ENCODE measurements at places on chromosomes 5 and 9.

GRCh38 chr5:71587766-71588532 is 809 bp downstream of the MCCC2 start:
- DNase-seq: no peak

GRCh38 chr9:127264462-127265219 is at the start of gene GARNL3:
Gene GARNL3 (plus strand): TSS chr9:127264774. CDS start chr9:127264878, 104 bp downstream.
- no peak for DNase-seq

GRCh38 chr5:144405991-144406390 is 235.3 kb downstream of the KCTD16 start:
- no peak for DNase-seq

- no peak for DNase-seq
These were observed 315.6 kb downstream of the CETN3 start for GRCh38 chr5:90093751-90094485.

DNA sequence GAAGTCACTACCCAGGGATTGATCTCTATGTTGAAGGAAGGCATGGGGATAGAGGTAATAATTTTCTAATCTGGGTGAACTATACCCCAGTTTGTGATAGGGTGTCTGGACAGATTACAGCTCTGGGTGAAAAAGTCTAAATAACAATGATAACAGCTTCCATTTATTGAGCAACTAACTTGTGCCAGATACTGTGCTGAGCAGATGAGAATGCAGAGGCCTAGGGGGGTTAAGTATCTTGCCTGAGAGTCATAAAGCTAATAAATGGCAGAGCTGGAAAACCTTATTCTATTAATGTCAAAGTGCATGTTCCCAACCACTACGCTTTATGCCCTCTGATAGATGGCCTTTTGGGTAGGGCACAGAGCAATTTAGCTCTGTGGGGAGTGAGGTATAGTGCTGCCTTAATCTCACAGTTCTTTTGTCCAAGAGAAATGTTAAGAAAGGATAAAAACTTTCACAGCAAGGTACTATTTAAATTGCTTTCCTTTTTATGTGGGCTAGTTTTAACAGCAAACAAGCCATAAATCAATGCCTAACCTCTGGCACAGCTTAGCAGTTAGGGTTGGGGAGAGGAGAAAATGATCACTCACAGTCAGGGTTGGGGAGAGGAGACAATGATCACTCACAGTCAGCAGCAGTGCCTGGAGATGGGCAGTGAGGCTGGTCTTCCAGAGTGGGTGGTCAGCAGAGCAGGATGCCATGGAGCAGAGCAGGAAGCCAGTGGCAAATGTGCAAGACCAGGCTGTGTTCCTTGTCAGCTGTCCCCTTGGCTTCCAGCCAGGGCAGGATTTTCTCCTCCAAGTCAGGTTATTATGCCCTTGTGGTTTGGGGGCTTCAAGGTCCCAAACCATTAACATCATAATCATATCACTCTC is 187.0 kb downstream of the CARTPT start:
- no peak for DNase-seq

DNA sequence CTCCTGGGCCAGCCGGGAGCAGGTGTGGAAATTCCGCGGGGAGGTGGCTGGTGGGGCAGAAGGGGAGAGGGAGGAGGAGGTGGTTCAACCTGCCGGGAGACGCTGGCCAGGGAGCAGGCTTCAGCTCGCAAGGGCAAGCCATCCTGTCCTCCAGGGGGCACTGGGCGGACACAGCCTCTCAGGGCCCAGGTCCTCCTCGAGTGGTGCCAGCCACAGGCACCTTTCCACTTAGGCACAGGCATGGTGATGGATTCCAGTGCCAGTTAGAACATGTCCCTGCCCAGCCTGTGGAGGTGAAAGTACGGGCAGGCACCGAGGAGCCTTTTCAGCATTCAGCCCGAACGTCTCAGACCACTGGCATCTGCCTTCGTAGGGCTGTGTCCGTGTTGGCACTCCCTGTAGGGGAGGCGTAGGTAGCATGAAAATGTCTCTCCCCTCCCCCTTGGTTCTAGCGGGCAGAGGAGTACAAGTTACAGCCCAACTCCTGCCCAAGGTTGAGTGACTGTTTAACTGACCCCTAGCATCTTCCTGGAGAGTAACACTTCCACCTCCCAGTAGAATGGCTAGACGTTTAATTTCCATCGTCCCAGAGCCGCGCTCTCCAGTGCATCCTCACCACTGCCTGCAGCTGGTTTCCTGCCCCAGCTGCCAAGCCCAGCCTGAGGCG is 48.9 kb downstream of the DAB2IP start:
- no peak for DNase-seq

DNA sequence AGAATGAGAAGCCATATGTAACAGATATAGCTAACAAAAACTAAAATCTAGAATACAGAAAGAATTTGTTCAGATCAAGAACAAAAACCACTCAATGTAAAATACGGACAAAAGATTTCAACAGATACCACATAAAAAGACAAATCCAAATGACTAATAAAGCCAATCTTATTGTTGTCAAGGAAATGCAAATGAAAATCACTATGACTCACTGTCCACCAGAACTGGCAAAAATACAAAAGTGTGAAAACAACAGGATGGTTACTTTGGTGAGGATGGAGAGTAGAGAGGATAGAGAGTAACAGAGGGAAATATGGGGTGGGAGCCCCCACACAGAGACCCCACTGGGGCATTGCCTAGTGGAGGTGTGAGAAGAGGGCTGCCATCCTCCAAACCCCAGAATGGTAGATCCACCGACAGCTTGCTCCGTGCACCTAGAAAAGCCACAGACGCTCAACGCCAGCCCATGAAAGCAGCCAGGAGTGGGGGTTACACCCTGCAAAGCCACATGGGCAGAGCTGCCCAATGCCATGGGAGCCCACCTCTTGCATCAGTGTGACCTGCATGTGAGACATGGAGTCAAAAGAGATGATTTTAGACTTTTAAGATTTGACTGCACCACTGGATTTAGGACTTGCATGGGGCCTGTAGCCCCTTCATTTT is 15.2 kb upstream of the RHOBTB3 start:
- DNase-seq: no peak

DNA sequence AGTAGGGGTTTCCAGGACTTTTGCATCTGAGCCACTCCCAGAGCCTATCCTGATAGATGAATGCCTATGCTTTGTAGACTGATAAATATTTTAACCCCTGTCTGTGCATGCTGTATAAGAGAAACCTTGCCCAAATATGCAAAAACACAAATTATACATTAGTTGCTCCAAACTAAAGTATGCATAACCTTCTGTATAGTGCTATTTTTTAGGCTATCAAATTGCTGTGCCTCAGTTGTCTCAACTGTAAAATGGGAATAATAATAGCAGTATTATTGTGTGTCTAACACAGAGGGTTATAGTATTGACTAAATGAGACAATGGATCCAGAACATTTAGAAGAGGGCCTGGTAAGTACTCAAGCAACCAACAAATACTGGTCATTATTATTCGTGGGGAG is 117.7 kb downstream of the LIFR start:
- no peak for DNase-seq

DNA sequence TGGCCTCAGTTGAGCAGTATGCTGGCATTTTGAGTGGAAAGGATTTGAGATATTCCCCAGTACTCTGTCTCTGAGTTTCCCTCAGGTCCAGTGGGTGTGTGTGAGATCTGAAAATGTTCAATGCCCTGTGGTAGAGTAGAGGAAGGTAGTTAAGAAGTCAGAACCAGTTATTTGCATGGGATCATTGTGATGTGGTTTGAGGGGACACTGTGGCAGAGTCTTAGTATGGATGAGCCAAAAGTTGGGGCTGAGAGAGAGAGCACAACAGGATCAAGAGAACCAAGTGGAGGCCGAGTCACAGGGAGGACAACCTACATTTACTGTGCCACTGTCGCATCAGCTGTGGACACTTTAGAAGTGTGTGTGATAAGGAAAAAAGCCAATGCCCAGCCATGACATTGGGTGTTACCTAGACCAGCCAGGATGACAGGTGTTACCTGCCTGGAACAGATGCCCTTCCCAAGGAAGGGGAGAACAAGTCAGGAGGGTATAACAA is 128.9 kb upstream of the IL12B start:
- DNase-seq: no peak

DNA sequence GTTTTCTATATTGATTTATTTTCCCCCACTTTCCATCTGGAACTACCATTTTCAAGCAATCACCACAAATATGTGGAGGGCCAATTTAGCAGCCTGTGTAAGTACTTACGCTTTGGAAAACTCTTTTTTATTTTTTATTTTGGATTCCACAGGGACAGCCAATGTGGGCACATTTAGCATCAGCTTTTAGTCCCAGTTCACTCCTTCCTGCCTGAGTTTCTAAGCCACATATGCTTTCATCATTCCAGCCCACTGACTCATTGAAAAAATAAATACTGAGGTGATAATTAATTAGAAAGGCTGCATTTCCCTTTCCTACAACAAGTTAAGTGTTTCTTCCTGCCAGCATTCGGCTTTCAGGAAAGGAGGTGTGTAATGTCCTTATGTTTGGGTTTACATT is 76.8 kb downstream of the TMEM167A start:
- DNase-seq: no peak

Measured in DMS 273 treated with DMSO at 0.1 percent for 48 hours (cell line).